ENCODE measurements at places on chromosomes 3 and 15.

DNA sequence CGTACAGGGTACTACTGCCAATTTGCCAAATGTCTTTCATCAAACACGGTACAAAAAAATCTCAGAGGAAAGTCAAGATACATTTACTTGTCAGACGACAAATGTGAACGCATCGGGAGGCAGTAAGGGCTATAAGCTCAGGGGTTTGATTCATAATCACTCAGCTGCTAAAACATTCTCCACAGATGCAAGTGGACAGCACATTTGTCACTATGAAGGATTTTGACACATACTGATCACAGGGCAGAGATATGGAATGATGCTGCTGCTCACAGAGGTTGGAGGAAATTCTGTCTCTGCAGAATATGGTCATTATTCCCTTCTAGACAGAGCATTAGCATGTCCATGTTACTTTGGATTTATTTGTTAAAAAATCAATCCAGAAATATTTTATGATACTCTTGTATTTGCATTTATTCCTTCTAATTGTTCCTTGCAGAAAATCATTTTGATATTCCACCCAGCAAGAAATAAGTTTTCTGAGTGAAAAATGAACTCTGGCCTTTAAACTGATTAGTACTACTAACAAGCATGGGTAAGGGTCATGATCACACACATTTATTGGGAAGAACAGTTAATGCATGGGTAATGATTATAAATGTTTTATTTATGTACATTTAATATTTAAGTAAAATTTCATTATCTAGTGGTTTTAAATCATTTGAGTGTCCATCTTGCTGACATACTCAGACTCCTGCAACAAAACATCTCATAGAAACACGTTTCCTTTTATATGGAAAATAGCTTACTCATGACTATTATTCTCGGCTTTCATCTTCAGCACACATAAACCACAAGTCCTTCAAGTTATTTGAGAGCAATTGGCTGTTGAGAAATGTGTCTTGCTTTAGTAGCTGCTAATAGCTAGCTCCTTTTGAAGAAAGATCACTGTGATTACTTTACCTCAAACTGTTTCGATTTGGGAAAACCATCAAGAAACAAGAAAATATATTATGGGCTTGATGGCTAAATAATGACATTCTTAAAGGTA lies 559.3 kb downstream of the MECOM start:
- H3K4me3 ChIP-seq = no peak overlapping the region
- DNase-seq = no peak
- H3K27ac ChIP-seq = no peak overlapping the region
- H3K27me3 ChIP-seq = no peaks in the 10 kb centered on the region

GRCh38 chr3:193271101-193271840 lies 30.2 kb downstream of the PLAAT1 start:
- no peaks in the 10 kb centered on the region for H3K36me3 ChIP-seq
- no peaks in the 10 kb centered on the region for H3K4me1 ChIP-seq
- DNase-seq = no peak
- no peaks in the 10 kb centered on the region for H3K27me3 ChIP-seq

- H3K4me3 ChIP-seq = no peak overlapping the region
- H3K36me3 ChIP-seq = no peaks in the 10 kb centered on the region
- no peaks in the 10 kb centered on the region for H3K27me3 ChIP-seq
- peaks cover 3% of the 10 kb centered on the region for H3K4me1 ChIP-seq
These were observed 420.6 kb upstream of the RBMS3 start for GRCh38 chr3:28860307-28860706.

- no peak overlapping the region for H3K4me3 ChIP-seq
- DNase-seq = peak; percentile 92
- no peak overlapping the region for H3K27ac ChIP-seq
- H3K4me1 ChIP-seq = no peaks in the 10 kb centered on the region
These were observed 54.0 kb downstream of the NR1D2 start for GRCh38 chr3:23999012-23999641.

DNA sequence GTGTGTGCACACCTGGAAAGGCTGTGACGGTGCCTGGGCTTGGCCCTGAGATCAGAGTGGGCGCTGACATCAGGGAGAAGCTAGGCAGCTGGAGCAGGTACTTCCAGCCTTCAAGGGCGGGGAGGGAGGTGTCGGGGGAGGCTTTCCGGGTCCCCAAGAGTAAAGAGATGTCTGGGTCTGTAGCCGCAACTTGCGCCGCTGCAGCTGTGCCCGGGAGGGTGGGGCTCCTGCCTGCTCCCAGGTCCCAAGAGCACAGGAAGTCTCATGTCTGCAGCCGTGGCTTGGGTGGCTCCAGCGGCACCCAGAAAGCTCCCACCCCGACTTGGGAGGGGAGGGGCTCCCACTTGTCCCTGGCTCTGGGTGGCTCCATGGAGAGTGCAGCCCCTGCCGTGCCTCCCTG lies 103.2 kb upstream of the BNIP2 start:
- H3K36me3 ChIP-seq = no peaks in the 10 kb centered on the region
- H3K27ac ChIP-seq = no peak overlapping the region
- no peaks in the 10 kb centered on the region for H3K27me3 ChIP-seq
- no peak overlapping the region for H3K4me3 ChIP-seq
- H3K4me1 ChIP-seq = no peaks in the 10 kb centered on the region
- DNase-seq = no peak

Measured in H1 (cell line).